GM23248 (cell line): ENCODE measurements at places on chromosomes 7 and 10.

GRCh38 chr10:121405096-121405495 lies 193.1 kb downstream of the FGFR2 start:
- no peak for DNase-seq

DNA sequence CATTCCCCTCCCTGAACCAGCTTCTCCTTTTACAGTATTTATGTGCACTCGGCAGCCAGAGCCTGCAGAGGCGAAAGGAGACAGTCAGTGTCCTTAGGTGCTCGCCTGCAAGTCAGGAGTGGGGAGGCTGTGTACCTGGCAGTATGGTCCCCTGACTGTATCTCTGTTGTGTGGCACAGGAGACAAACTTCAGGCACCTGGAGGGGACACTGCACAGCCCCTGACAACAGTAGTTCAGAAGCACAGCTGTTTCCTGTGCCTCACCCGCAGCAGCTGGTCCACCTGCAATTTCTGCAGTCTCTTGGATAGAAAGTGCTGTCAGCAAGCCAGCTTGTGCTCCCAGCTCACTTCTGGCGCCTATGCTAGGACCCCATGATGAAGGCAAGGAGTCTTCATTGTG lies 73.4 kb upstream of the LAMB4 start:
- no peak for DNase-seq

- peak; percentile 15 for DNase-seq
Observed at GRCh38 chr10:44008270-44008916, 359.7 kb upstream of the ZNF32 start.

- no peak for DNase-seq
Observed at GRCh38 chr10:57963546-57963945, 304.1 kb downstream of the IPMK start.

- peak; percentile 82 for DNase-seq
Observed at GRCh38 chr7:47763063-47763974, 181.4 kb upstream of the TNS3 start.

DNA sequence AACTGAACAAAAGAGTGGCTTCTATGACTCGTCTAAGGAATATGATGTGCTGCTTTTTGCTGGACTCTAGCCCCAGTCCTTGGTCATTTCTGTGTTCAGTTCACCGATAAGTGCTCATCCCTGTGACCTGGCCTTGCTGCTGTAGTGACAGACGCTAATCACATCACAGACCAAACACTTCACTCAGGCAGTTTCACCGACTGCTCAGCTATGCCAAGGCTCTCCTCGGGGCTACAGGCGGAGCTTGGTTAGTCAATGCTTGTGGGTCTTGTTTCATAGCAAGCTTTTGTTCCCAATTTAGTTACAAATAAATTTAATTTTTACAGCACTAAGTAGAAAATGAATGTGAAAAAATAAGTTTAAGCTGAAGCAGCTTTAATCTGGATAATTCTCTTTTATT lies 190.8 kb upstream of the PRKCQ start:
- DNase-seq: peak; percentile 21
